ENCODE measurements at places on chromosomes 1 and 21.
A peak's percentile ranks its signal among the peaks of the same experiment; 100 is the strongest.

DNA sequence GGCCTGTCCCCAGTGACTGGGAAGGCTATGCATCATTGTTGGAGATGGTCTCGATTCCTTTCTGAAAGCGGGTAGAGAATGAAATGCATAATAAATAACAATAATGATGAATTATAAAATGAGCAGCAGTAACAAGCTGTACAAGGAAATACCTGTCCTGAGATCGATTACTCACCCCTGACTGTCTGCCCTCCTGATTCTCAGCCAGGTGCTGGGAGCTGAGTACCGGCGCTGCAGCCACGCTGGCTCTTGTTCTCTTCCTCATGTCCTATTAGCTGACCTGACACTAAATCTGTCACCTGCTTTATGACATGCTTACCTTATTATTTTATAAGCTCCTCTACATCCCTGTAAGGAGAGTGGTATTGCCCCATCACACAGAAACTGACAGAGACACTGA, 3.4 kb downstream of the AGPAT3 start:
- no peak for DNase-seq

GRCh38 chr21:37264808-37265207, 2.3 kb downstream of the VPS26C start:
- no peak for DNase-seq

- no peak for DNase-seq
Observed at GRCh38 chr1:53076165-53076564, 14.2 kb downstream of the PODN start.

- DNase-seq: no peak
Observed at GRCh38 chr1:165445388-165445787, 462 bp upstream of the RXRG start.

- no peak for DNase-seq
Observed at GRCh38 chr1:98991127-98992012, 13.3 kb downstream of the PLPPR5 start.

- no peak for DNase-seq
Observed at GRCh38 chr1:153649863-153650235, 8.7 kb upstream of the SNAPIN start.

DNA sequence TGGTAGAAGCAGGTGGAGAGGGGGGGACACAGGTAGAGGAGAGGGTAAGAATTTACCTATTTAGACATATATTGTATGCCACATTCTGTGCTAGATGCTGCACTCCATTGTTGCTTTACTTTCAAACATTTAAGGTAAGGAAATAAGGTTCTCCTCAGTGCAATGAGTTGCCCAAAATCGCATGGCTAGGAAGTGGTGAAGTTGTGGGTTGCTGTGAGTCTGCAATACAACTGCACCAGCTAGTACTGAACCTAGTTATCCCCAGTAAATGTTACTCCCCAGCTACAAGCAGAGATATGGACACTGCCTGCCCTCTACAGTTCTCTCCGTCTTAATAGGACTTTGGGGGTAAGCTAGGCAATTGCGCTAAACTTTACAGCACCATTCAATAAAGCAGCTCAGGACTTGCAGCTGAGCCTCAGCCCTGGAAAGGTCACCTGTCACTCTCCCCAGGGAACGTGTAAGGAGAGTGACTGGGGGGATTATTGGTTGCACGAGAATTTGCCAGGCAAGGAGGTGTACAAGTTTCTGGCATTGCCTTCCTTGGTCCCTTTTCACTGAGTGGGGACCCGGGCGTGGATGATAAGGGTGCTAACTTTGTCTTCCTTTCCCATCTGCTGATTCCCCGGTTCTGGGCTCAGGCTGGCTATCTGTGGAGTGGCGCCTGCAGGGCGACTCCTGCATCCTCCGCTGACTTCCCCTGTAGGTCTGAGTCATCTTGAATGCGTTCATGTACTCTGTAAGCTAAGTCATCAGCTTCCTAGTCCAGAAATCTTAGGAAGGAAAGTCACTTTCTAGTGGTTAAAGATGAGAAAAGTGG, 71.3 kb upstream of the CNTN2 start:
- DNase-seq: no peak

DNA sequence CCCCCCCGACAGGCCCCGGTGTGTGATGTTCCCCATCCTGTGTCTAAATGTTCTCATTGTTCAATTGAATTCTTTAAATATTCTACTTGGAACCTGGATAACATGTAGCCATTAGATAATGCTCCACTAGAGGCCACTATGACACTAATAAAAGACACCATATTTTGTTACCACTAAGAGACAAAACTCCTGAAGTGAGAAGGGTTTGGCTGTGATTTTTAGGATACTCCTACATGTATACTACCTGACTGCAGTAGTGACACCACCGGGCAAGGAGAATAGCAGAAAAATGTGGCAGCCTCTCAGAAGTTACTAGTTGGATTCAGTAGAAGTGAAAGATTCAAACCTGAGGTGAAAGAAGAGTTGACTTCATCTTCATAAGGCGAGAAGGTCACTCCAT, 36.0 kb downstream of the F5 start:
- DNase-seq: peak; percentile 66

GRCh38 chr1:221336126-221336525, 405.8 kb downstream of the DUSP10 start:
- DNase-seq: no peak

GRCh38 chr1:67214420-67215174, 48.3 kb downstream of the IL23R start:
- DNase-seq: peak; percentile 2

DNA sequence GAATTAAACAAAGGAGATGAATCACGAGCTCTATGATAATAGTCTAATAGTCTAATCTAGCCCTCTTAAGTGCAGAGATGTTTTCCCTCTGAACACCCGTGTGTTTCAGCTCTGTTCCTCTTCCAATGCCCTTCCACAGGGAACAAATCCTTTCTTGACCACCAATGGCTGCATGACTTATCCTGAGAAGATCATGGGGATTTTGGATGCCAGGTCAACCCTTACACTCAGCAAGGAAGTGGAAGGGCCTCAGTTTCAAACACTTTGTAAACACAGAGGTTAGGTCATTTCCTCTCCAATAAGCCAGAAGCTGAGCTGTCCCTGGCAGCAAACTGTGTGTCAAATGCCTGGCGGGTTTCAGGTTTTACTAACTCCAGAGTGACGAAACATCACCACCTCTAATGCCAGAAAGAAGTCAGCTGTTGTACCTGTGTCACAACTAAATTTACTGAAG, 200.0 kb downstream of the GABPA start:
- DNase-seq: no peak

DNA sequence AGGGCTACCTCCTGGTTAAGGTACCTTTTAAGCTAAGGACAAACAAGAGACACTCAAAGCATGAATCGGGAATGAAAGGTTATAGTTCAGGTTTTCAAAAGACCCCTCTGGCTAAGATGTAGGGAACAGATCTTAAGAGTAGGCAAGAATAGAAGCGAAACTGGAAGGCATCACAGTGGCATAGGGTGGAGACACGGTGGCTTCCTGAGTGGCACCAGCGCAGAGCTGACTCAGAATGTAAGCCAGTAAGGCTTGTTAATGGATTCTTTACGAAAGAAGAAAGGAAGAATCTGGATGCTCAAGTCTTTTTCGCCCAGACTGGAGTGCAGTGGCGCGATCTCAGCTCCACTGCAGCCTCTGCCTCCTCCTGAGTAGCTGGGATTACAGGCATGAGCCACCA, 21.2 kb downstream of the PADI6 start:
- no peak for DNase-seq

- no peak for DNase-seq
Observed at GRCh38 chr1:93848350-93848883, 30.6 kb downstream of the DNTTIP2 start.

- DNase-seq: no peak
Observed at GRCh38 chr21:32082466-32082865, 196.4 kb downstream of the MIS18A start.

- DNase-seq: no peak
Observed at GRCh38 chr1:235734335-235734734, 84.8 kb upstream of the GNG4 start.

- DNase-seq: no peak
Observed at GRCh38 chr21:35351434-35351833, 302.3 kb upstream of the RUNX1 start.

GRCh38 chr21:45277101-45278045, 10.3 kb downstream of the POFUT2 start:
- DNase-seq: no peak

DNA sequence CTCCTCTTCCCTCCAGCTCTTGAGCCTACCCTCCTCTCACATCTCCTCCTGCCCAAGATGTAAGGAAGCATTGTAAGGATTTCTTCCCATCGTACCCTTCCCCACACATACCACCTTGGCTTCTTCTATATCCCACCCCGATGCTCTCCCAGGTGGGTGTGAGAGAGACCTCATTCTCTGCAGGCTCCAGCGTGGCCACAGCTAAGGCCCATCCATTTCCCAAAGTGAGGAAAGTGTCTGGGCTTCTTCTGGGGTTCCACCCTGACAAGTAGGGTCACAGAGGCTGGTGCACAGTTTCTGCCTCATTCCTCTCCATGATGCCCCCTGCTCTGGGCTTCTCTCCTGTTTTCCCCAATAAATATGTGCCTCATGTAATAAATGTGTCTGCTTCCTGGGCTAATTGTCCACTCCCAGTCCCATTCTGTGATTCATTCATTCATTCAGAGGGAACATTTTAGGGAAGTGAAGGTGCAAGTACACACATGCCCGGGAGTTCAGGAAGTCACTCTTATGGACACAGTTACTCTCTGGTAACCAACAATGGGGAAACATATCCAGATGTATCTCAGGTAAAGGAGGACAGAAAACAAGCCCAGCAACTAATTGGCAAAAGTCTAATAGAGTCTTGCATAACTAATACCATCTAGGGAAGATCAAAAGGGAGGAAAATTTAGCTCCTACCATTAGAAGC, 1.9 kb downstream of the SPRR4 start:
- no peak for DNase-seq

GRCh38 chr1:153626904-153627714, at the start of gene S100A13:
Gene S100A13 (minus strand): TSS chr1:153627505. CDS start chr1:153626472, 1,033 bp downstream.
- no peak for DNase-seq

GRCh38 chr1:87473203-87473661, 144.6 kb downstream of the LMO4 start:
- no peak for DNase-seq

DNA sequence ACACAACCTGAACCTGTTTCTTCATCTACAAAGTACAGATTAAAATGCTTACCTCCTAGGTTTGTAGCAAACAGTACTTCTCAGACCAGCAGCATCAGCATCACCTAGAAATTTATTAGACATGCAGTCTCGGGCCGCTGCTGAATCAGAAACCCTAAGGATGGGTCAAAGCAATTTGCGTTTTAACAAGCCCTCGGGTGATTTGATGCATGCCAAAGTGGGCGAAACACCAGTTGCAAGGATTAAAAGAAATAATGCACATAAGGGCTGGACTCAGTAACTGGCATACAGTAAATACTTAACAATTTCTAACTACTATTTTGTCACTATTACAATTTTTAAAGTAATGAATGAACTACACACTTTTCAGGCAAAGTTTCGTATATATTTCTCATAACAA, 47.5 kb downstream of the SH3GLB1 start:
- DNase-seq: no peak

- peak; percentile 78 for DNase-seq
Observed at GRCh38 chr21:37711836-37712568, 204.3 kb downstream of the KCNJ6 start.

- DNase-seq: no peak
Observed at GRCh38 chr1:70458131-70458530, 47.1 kb downstream of the CTH start.

- DNase-seq: no peak
Observed at GRCh38 chr1:175364424-175365076, 172.0 kb upstream of the KIAA0040 start.

- no peak for DNase-seq
Observed at GRCh38 chr1:27807385-27807784, 23.2 kb upstream of the PPP1R8 start.

- DNase-seq: no peak
Observed at GRCh38 chr1:230287674-230288315, 138.3 kb downstream of the PGBD5 start.

DNA sequence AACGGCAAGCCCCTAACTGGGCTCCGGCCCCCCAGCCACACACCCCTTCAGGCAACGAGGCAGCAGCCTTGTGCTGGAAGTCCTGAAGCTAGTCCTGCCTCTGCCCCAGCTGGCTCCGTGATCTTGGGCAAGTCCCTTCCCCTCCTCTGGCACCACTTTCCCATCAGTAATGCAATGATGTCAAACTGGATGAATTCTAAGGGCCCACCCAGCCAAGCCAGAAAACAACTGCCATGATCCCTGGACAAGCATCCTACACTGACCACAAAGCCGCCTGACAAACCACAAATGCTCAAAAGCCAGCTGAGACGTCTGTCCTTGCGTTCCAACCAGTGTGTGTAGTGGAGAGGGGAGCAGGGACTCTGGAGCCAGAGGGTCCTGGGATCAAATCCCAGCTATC, 26.8 kb downstream of the IFFO2 start:
- DNase-seq: no peak

DNA sequence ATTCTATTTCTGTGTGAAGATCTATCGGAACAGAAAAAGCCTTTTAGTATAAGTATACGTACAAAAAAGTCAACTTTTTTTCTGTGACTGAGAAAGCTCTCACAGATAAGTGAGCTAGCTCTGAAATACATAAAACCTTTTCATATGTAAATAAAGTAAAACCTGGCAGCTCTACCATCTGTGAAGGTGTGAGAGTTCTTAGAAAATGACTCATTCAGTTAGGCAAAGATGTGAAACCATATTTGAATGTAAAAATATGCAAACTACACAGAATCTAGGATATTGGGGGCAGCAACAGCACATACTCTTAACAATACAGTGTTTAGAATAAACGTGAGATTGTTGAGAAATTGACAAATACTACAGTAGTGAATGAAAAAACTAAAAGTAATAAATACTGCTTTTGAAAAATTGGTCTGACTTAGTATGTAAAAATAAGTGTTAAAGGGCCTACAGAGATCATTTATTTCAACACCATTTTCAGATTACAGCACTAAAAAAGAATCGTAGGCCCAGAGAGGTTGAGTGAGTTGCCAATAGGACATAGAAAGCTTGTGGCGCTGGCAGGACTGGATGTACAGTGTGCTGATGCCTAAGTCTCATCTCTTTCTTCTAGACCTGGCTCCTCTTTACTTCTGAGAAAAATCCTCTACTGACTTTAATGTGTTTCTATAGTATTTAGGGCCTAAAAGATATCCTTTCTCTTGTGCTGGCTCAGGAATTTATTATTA, 19.8 kb downstream of the ATP6V1G3 start:
- DNase-seq: no peak

DNA sequence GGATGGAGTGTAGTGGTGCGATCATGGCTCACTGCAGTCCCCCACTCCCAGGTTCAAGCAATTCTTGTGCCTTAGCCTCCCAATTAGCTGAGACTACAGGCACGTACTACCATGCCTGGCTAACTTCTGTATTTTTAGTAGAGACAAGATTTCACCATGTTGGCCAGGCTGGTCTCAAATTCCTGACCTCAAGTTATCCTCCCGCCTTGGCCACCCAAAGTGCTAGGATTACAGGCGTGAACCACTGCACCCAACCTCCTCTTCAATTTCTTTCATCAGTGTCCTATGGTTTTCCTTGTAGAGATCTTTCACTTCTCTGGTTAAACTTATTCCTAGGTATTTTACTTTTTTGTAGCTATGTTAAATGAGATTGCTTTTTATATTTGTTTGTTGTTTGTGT, 10.7 kb upstream of the MAST2 start:
- no peak for DNase-seq

GRCh38 chr1:226519716-226520598, 28.6 kb upstream of the STUM start:
- DNase-seq: no peak
